ENCODE measurements at places on chromosomes 11 and 22. TPM values are rescaled to one million over a fixed set of nuclear protein-coding genes. Genes with fewer than 3 reads are reported as not detected.

PKNOX2 gene
- not detected for total RNA-seq

- H3K27ac ChIP-seq = no peak overlapping the region
- H3K4me1 ChIP-seq = no peaks in the 10 kb centered on the region
- H3K4me3 ChIP-seq = no peak overlapping the region
- peaks cover 7% of the 10 kb centered on the region for H3K27me3 ChIP-seq
- H3K36me3 ChIP-seq = no peaks in the 10 kb centered on the region
These were observed 161.9 kb downstream of the INSC start for GRCh38 chr11:15276621-15277020.

MAJIN gene
- total RNA-seq = 0.15 TPM

DNA sequence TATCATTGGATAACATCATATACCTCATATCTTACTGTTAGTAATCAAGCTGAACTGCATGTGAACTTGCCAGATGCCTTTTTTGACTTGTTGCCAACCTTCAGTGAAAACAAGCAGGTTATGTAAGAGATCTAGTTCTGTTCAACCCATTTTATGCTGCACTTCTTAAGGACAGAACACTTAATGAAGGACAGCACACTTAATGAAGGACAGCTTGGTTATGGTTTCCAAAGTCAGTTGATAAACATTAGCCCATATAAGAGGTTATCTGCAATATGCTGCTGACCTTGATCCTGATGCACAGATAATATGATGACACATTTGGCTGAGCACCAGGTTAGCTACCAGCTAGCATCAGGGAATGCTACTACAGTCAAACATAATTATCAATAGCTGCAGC, 358.7 kb upstream of the PDGFD start:
- no peaks in the 10 kb centered on the region for H3K36me3 ChIP-seq
- no peak overlapping the region for H3K27ac ChIP-seq
- H3K4me1 ChIP-seq = no peaks in the 10 kb centered on the region
- no peak overlapping the region for H3K4me3 ChIP-seq
- peaks cover 4% of the 10 kb centered on the region for H3K27me3 ChIP-seq

PHF21B gene
- total RNA-seq = not detected

TSGA10IP gene
- total RNA-seq = not detected

DNA sequence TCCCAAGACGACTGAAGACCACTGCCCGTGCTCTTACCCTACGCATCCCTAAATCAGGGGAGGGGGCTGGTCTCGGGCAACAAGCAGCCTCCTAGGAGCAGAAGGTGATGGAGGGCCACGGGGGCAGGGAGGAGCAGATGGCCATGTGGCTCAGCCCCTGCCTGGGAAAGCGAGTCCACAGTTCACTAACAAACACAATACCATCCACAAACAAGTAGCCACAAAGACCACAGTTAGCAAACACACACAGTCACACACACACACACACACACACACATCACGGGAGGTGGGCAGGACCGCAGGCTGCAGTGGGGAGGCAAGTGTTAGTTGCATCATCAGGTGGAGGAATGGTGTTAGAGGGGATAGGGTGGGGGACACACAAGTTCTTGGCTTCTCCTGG, 13.2 kb upstream of the FXYD2 start:
- H3K4me1 ChIP-seq = peaks cover 4% of the 10 kb centered on the region
- no peaks in the 10 kb centered on the region for H3K36me3 ChIP-seq
- no peak for DNase-seq
- H3K27me3 ChIP-seq = peaks cover 24% of the 10 kb centered on the region
- H3K4me3 ChIP-seq = no peak overlapping the region

DNA sequence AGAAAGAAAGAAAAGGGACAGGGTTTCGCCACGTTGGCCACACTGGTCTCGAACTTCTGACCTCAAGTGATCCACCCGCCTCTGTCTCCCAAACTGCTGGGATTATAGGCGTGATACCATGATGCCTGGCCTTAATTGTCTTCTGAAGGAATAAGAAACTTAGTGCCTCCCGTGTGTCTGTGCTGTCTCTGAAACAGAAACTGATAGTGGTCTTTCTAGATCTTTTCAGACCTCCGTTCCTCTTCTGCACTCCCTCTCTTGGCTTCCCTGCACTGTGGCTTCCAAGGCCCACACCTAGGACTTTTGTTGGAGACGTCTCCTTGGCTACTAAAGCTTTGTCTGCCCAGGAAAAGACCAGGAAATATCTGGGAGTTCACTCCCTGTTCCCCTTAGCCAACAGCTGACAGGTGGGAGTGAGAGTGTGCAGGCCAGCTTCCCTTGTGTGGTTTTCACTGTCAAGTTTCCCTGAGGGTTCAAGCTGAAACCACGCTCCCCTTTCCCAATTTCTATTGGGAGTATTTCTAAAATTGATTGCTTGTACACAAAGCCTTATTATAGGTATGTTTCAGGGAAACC, 10.1 kb upstream of the HTR3B start:
- peaks cover 6% of the 10 kb centered on the region for H3K4me1 ChIP-seq
- no peak overlapping the region for H3K27ac ChIP-seq
- DNase-seq = no peak
- no peak overlapping the region for H3K4me3 ChIP-seq
- H3K36me3 ChIP-seq = no peaks in the 10 kb centered on the region

FOLR3 gene
- not detected for total RNA-seq

Measured in activated CD4-positive, alpha-beta memory T cell treated with anti-CD3 and anti-CD28 coated beads, Interleukin-2, amount 10 ng/mL, durations not matched to agents 7 days and 5 days (primary cell).